Mesendoderm (in vitro differentiated cells): ENCODE measurements at places on chromosomes 1 and 21.

DNA sequence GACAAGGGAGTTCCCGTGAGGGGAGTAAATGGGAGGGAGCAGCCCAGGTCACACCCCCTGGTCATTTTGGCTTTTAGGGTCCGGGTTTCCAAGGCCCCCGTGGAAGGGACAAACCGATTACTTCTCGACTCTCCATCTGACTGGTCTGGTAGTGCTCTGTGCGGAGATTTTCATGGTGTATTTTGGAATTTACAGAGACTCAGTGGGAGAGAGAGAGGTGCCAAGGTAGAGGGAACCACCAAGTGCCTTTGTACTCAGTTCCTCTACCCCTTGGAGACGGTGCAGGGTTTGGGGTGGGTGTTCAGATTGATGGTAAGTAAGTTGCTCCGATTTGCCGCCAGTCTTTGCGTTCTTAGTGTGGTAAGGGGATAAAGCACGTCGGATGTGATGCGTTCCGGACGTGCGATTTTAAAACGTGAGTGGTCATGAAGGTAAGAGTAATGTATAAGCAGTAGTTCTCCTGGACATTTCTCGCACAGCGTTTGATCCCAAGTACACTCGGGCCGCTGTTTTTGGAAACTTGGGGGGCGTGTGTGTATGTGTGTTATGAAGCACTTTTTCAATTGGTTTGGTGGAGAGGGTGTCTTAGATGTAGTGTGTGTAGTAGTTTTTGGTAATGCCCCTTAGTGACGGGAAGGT, 682 bp downstream of the SUCO start:
- peak; percentile 59 for DNase-seq

- no peak for DNase-seq
Observed at GRCh38 chr1:22053861-22054770, 1.6 kb downstream of the CDC42 start.

DNA sequence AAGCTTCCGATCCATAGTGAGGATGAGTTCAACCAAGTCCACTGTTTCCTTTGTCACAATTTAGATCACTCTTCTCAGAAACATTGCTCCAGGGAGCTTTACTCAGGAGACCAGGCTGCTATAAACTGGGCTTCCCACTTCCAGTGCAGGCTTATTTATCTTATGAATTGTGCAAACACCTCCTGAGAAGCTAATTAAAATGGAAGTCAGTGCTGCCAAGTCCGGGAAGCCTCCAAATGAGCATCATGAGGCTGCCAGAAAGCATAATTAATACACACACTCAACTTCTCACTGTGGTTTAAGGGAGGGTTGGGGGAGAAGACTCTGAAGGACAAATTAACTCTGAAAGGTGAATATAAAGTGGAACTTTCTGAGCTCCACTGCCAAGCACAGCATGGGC, 145.0 kb upstream of the SGIP1 start:
- DNase-seq, result no peak

DNA sequence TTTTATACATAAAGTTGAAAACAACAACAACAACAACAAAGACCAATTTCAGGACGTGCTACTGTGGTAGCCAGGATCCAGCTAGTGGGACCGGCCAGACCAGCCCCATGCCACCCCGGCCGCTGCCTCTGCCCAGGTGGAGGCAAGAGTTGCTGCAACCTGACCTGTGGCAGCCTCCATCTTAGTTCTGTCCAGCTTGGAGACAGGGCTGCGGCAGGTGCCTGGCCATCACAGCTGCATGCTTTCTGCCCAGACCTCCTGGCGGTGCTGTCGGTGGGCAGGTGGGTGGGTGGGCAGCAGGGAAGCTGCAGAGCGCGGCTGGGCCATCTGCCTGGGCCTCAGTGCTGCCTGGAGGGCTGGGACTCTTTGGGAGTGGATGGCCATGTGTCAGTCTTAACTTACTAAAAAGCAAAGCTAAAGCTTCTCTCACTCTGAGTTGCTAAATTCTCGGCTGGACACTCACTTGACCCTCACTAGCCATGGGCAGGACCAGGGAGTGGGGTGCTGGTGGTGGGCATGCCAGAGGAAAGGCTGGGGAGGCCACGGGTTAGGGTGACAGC, 38.6 kb downstream of the KIAA1614 start:
- DNase-seq, result no peak

GRCh38 chr1:61287734-61288133, 205.4 kb downstream of the NFIA start:
- no peak for DNase-seq

DNA sequence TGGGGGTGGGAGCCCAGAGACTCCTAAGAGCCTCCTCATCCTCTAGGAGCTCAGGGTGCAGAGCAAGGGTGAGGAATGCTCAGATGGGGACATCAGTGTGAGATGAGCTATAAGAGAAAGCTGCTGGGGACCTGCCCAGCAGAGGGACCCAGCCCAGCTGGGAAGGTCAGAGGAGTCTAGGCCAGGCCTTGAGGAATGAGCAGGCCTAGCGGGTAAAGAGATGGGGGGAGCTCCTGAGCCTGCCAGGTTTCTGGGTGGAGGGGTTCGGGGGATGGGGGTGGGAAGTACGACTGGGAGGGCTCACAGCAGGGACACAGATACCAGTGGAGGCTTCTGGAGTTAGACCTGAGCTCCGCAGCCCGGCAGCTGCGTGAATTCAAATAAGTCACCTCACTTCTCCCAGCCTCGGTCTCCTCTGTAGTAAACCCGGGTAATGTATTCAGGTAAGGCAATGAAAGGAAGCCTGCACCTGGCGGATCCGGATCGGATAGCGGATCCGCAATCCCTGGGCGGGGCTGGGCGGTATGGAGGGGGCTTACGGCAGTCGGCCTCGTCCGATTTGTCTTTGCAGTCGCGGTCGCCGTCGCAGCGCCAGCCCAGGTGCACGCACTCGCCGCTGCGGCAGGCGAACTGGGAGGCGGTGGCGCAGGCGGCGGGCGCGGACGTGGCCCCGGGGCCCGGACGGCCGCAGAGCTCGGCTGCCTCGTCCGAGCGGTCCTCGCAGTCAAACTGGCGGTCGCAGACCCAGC, 38.0 kb upstream of the MAGOH start:
- DNase-seq, result no peak

DNA sequence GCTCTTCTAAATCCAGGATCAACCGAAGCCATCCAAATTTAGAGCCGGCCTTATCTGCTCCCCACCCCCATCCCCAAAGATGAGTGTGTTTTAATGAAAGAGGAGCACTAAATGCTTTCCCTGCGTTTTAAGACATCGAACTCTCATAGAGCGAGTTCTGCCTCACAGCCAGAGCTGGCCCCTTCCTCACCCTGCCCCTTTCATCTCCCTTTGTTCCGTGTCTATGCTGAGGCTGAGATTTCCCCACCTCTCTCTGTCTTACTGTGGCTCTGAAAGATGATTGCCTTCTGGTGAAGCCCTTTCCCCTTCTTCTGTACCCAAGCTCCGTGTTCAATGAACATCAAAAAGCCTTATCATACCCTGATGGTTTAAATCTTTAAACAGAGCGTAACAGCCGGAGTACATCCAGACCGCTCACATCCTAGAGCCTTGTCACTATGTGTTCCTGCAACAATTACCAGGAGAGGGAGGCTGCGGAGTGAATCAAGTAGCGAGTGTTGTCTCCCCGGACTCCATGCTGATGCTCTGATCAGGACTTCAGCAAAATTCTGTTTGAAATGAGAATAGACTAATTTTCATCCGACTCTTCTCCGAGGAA, 110.1 kb downstream of the ZNF326 start:
- DNase-seq, result no peak

DNA sequence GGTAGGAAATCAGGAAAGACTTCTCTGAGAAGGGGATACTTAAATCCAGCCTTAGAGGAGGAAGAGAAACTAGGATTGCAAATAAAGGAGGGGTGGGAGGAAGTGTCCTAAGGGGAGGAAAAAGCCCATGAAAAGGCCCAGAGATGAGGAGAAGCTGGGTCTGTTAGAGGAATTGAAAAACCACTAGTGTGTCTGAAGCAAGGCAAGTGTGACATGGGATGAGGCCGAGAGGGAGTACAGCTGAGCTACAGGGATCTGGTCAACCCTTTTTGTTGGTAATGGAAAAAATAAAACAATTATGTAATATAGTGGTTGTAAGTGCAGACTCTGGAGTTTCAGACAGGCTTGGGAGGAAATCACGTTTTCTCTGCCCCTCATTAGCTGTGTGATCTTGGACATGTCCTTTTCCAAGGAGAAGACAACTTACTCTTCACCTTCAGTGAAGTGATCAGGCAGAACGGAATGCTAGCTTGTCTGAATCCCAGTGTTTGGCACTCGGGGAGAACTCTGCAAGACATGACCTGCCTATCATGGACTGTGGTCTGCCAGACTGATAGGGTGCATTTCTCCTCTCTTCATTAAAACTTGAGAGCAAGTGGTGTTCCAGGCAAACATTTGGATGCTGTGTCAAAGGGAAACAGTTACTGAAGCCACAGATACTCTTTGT, 7.4 kb upstream of the S100A10 start:
- DNase-seq, result no peak

- no peak for DNase-seq
Observed at GRCh38 chr1:171138980-171139379, 46.1 kb upstream of the FMO2 start.

DNA sequence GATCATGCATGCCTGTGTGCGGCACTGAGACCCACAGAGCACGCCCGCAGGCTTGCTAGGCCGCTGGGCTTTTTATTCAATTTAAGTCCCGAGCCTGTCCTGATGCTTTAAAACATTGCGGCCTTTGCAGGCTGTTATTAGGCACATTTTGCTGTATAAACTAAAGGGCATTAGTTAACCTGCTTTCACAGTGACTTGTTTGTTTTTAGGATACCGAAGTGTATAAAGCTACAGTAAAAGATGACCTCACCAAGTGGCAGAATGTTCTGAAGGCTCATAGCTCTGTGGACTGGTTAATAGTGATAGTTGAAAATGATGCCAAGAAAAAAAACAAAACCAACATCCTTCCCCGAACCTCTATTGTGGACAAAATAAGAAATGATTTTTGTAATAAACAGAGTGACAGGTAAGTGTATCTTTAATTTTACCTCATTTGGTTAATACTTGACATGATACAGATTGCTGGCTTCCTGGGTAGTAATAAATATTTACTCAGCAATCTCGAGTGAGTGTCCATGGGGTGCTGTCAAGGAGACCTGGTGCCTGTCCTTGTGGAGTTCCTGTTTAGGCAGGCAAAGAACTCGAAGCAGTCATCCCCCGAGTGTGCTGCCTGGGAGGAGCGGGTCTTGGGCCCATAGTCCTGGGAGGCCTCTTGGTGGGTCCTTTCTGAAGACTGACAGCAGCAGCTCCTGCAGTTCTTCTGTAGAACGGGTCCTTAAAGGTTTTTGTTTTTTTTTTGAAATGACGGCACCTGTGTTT, 40.1 kb downstream of the TRAPPC10 start:
- DNase-seq, result no peak

GRCh38 chr21:41950941-41951351, 2.9 kb downstream of the C2CD2 start:
- peak; percentile 73 for DNase-seq

DNA sequence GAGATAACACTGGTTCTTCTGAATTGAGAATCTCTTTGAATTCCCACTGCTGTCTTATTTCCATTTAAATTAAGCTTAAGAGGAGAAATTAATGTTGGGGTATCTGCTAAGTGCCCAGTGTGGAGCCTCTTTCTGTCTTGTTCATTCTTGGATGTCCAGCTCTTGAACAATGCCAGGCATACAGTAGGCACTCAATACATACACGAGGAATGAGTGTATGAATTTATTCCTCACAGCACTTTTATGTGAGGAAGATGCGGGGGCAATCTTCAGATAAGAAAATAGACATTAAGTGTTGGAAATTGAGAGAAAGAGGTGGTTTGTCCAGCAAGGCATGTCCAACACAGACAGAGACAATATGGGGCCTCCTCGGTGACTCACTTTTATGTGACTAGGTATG, 11.8 kb upstream of the ATF3 start:
- no peak for DNase-seq

DNA sequence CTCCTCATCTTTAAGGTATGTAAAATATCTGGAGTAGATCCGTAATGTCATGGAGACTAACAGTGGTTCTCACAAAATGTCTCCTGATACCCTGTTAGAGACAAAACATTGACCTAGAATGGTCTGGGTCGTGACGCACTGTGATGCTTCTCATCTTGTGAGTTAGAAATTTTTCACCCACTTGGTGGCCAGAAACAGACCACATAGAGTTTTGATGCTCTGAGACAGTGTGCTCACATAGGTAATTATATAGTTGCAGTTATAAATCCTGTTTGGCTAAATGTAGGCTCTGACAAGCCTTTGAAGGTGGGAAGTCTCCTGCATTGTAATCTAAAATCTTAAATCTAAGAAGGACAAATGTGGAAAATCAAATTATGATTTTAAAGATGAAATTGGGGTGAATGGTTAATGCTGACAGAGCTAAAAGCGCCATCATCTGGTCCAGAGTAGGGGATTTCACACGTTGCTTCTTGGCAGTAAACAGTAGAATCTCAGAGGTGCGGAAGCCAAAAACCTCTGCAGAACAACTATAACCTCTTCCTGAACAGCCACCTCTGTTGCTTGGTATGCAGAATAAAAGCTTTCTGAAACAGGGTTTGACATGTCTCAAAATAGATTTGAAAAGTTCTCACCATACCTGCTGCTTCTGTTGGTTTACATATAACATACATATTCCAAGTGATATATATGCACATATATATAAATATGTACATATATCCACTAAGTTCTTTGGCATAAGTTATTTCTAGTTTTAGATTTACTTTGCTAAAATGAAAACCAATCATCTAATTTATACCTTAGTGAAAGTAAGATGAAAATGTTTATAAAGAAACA, 17.1 kb downstream of the RPAP2 start:
- no peak for DNase-seq

DNA sequence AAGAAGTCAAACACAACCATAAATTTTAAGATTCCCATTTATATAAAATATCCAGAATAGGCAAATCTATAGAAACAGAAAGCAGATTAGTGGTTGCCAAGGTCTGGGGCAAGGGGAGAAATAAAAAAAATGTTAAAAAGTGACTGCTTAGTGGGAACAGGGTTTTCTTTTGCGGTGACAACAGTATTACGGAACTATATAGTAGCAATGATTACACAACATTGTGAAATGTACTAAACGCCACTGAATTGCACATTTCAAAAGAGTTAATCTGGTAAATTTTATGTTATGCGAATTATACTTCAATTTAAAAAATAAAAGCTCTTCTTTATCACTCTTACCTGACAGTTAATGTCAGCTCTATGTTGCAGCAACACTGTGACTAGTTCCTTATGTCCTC, 105.2 kb downstream of the ACBD6 start:
- no peak for DNase-seq

DNA sequence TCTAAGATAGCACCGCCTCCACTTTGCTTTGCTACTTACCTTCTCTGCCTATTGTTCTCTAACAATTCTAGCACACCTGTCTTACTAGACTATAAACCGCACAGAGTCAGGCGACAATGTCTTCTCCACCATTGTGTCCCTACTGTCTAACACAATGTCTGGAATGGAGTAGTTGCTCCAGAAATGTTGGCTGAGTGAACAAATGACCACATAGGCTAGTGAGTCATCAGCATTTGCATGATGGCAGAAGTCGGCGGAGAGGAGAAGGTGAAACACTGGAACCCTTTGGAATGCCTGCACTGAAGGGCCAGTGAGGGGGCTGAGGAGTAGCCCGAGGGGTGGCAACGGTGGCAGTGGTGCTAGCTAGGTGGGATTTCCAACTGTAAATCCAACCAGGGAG, 14.0 kb upstream of the PABPC4 start:
- no peak for DNase-seq
